Mammary microvascular endothelial cell (primary cell): ENCODE measurements at places on chromosomes 13 and 19. TPM values are rescaled to one million over a fixed set of nuclear protein-coding genes. Genes with fewer than 3 reads are reported as not detected.

The DHDH gene
- total RNA-seq, result not detected in 2 replicates

The CAB39L gene
- 5.6 and 6.6 TPM in 2 replicates for total RNA-seq

The LYPD5 gene
- total RNA-seq, result 2.4 and 3.9 TPM in 2 replicates

The SH2D3A gene
- 1.2 and 2.1 TPM in 2 replicates for total RNA-seq

The INSL3 gene
- 0.44 TPM in 1 of 2 replicates, not detected in the other for total RNA-seq

The DNAAF3 gene
- total RNA-seq, result 0.79 and 1.8 TPM in 2 replicates

The PSG1 gene
- total RNA-seq, result 1.1 and 3.1 TPM in 2 replicates

The NUFIP1 gene
- 3.1 and 3.8 TPM in 2 replicates for total RNA-seq

The SIGLECL1 gene
- not detected in 2 replicates for total RNA-seq

The NACC1 gene
- 65.8 and 74.4 TPM in 2 replicates for total RNA-seq

The YJEFN3 gene
- total RNA-seq, result 0.05 and 0.07 TPM in 2 replicates

The C1QTNF9 gene
- not detected in 2 replicates for total RNA-seq

The ZNF441 gene
- 2.8 and 3.0 TPM in 2 replicates for total RNA-seq

The ACP7 gene
- total RNA-seq, result 0.10 and 0.33 TPM in 2 replicates

The CRX gene
- not detected in 2 replicates for total RNA-seq

The ZSWIM9 gene
- 2.8 and 3.1 TPM in 2 replicates for total RNA-seq

The CYP2A7 gene
- not detected in 2 replicates for total RNA-seq

The HS6ST3 gene
- total RNA-seq, result 0.10 TPM in 1 of 2 replicates, not detected in the other

The HIF3A gene
- total RNA-seq, result 10.1 and 10.7 TPM in 2 replicates

The ZNF575 gene
- total RNA-seq, result 0.07 and 0.15 TPM in 2 replicates

The CARM1 gene
- 36.0 and 42.9 TPM in 2 replicates for total RNA-seq

The SHISA7 gene
- total RNA-seq, result not detected in 2 replicates

The ZNF283 gene
- 2.5 and 2.7 TPM in 2 replicates for total RNA-seq

The IFI30 gene
- 16.9 and 21.9 TPM in 2 replicates for total RNA-seq

The ATP4B gene
- total RNA-seq, result 0.20 TPM in 1 of 2 replicates, not detected in the other

The SIGLEC6 gene
- total RNA-seq, result not detected in 2 replicates

The ZNF626 gene
- 5.6 and 7.1 TPM in 2 replicates for total RNA-seq

The ZNF729 gene
- total RNA-seq, result not detected in 2 replicates

The FPR1 gene
- not detected in 2 replicates for total RNA-seq

The POSTN gene
- 15.5 and 16.8 TPM in 2 replicates for total RNA-seq

The B3GNT8 gene
- total RNA-seq, result 0.87 and 1.5 TPM in 2 replicates

The IGFL1 gene
- not detected in 2 replicates for total RNA-seq

The SYT5 gene
- total RNA-seq, result not detected in 2 replicates

The ZNF653 gene
- total RNA-seq, result 5.1 and 9.3 TPM in 2 replicates

The CGB1 gene
- not detected in 2 replicates for total RNA-seq

The AXL gene
- 183 and 196 TPM in 2 replicates for total RNA-seq

The ZNF66 gene
- total RNA-seq, result 0.80 and 0.84 TPM in 2 replicates

The AZU1 gene
- not detected in 2 replicates for total RNA-seq

The KMT2B gene
- total RNA-seq, result 8.9 and 10.5 TPM in 2 replicates

The NALCN gene
- 3.3 and 4.9 TPM in 2 replicates for total RNA-seq

The ZNF530 gene
- total RNA-seq, result 4.1 and 7.9 TPM in 2 replicates

The LCP1 gene
- 13.2 and 20.1 TPM in 2 replicates for total RNA-seq

The SBK3 gene
- 0.27 and 0.39 TPM in 2 replicates for total RNA-seq

The TNFSF9 gene
- total RNA-seq, result 1.0 and 1.3 TPM in 2 replicates

The CCL25 gene
- not detected in 2 replicates for total RNA-seq

The CEACAM20 gene
- total RNA-seq, result not detected in 2 replicates

The ZNF709 gene
- total RNA-seq, result 0.13 and 1.4 TPM in 2 replicates

The SIGLEC5 gene
- total RNA-seq, result 0.27 and 0.69 TPM in 2 replicates

The KIR2DL4 gene
- total RNA-seq, result not detected in 2 replicates

The POU2F2 gene
- total RNA-seq, result 1.00 and 1.9 TPM in 2 replicates
